ENCODE measurements at places on chromosomes 6 and 20. TPM values are rescaled to one million over a fixed set of nuclear protein-coding genes. Genes with fewer than 3 reads are reported as not detected.

DNA sequence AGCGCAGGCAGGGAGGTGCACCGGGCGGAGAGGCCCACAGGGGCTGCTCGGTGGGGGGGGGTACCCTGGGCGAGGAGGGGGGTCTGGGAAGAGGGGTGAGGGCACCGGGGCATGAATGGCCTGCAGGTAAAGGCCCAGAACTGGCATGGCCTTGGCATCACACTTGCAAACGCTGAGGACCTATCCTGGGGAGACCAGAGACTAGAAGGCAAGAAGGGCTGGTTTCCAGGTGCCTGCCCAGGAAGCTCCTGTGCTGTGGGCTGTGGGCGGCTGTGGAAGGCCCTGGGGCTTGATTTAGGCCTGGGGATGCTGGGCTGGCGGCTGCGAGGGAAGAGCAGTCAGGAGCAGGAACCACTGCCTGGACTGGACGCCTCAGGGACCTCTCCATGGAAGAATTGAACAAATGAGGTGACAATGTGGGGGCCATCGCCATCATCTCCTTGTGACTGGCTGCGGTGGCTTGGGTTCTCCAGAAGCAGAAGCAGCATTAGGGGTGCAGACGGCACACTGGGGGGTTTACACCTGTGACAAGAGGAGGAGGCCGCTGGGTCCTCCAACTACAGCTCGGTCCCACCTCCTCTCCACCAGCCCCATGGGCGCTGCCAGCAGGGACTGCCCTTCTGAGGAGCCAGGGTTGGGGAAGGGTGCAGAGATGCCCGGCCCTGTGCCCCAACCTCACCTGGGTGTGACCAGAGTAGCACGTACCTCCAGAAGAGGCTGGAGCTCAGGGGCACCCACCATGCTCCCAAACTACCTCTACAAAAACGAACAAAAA lies 32.1 kb upstream of the IRF4 start:
- H3K27ac ChIP-seq = no peak overlapping the region
- no peaks in the 10 kb centered on the region for H3K36me3 ChIP-seq
- H3K27me3 ChIP-seq = no peaks in the 10 kb centered on the region
- DNase-seq = peak; percentile 62

SEMG1 gene
- not detected for total RNA-seq

- H3K4me1 ChIP-seq = no peaks in the 10 kb centered on the region
- no peak overlapping the region for H3K4me3 ChIP-seq
- DNase-seq = no peak
- no peak overlapping the region for H3K27ac ChIP-seq
- no peaks in the 10 kb centered on the region for H3K27me3 ChIP-seq
Measured at GRCh38 chr6:31239854-31240253, 32.0 kb downstream of the HLA-C start.

PARD6B gene
- total RNA-seq = 1.2 TPM

- peaks cover 6% of the 10 kb centered on the region for H3K4me1 ChIP-seq
- H3K27me3 ChIP-seq = no peaks in the 10 kb centered on the region
- peak; percentile 33 for DNase-seq
Measured at GRCh38 chr6:13290335-13290734, 38.0 kb downstream of the TBC1D7 start.
